Glomerular endothelial cell (primary cell): ENCODE measurements at places on chromosomes 3 and 15.

DNA sequence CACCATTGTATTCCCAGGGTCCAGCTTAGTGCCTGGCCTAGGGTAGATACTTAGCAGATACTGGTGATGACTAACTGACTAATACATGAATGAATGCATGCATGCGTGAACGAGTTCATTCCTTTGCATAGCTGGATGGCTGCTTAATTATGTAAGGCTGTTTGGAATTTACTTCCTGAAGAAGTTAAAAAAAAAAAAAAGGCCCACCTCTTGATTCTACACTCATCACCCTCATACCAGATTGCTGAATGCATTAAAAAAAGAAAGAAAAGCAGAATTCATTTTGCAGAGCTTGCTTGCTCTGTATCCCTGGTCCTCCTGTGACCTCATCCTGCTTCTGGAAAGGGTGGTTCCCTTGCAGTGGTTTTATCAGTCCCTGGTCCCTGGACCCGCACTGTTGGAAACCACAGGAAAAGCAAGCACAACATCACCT, 277.6 kb upstream of the CFAP20DC start:
- DNase-seq: no peak

DNA sequence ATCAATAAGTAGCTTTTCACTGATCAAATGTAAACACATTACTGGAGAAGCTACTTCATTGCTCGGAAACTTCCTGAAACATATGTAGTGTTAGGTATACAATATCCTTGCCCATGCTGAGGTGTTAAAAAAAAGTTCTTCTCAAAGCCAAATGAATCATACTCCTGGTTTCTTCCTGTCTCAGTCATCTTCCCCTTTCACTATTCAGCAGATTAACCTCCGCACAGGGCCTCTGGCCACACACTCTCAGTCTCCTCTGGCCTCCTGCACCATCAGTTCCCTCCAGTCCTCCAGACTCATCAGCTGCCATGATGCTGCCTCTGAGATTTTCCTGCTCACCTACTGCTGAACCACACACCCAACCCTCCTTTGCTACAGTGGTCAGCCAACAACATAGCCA, 70.5 kb upstream of the BOC start:
- no peak for DNase-seq

- DNase-seq: no peak
Observed at GRCh38 chr3:102030661-102031060, 181.3 kb downstream of the NFKBIZ start.

- DNase-seq: peak; percentile 37
Observed at GRCh38 chr3:190811775-190812480, 50.6 kb downstream of the GMNC start.

DNA sequence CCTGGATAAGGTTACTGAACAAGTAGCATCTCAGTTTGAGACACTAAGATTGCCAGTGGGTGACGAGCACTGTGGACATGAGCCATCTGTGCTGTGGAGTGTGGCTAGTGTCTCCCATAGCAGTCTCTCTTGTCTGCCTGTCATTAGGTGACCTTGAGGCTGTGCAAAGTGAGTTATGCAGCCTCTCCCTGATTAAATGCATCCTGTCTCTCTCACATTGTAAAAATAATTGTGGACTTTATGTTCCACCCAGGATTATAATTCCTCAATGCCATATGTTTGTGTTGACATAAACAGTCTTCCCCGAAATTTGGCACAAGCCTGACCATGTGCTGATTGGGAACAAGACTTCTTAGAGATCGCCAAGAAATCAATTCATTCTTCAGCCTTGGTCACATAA, 168.9 kb downstream of the MYRIP start:
- DNase-seq: no peak

DNA sequence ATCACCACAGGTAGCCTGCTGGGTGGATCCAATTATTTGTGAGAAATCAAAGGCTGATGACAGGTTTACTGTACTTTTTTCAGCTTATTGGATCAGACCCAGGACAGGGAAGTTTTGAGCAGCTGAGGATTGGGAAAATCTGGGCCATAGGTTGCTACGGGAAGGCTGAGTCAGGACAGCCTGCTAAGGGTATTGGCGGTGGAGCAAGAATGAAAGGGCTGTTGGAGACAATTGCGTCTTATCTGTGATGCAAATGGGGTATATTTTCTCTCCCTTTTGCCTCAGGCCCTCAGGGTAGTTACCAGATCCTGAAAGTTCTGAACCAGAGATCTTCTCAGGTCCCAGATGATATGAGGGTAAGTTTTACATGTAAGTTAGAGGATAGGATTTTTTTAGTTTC, 317.7 kb downstream of the EDEM1 start:
- DNase-seq: no peak

DNA sequence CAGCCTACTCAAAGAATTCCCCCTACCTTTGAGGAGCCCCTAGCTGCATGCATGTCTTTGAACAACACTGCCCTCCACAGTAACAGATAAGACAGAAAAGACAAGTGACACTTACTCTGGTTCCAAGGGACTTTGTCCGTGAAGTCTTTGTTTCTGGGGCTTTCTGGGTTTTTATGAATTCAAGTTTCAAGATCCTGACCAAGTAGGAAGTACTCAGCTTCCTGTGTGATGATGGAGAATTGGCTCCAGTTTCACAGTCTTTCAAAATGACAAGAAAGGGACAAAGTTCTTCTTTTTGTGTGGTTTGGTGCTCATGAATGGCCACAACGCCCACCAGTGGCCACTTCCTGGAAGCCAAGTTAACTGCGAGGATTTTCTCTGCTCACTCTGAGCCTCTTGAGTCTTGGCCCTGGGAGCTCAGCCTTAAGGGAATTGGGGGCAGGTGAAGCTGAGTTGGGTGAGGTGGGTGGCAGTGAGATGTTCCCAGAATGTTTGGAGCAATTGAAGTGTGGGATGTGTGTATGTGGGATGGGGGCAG, at the start of gene CCR1:
CCR1 (minus strand) TSS at position 147 of the 538 bp plus-strand sequence. CDS start 4,000 bp downstream, outside the sequence.
- DNase-seq: no peak

- no peak for DNase-seq
Observed at GRCh38 chr3:30553641-30554316, 52.6 kb upstream of the TGFBR2 start.

- no peak for DNase-seq
Observed at GRCh38 chr3:80018375-80018774, 250.6 kb upstream of the ROBO1 start.

GRCh38 chr15:89587955-89588354, 12.7 kb downstream of the TICRR start:
- no peak for DNase-seq

GRCh38 chr15:99092554-99093172, 12.2 kb upstream of the SYNM start:
- DNase-seq: no peak

- no peak for DNase-seq
Observed at GRCh38 chr3:156781310-156782230, 44.6 kb upstream of the LEKR1 start.

GRCh38 chr15:28271697-28272260, 50.2 kb downstream of the HERC2 start:
- no peak for DNase-seq

GRCh38 chr3:182722907-182723306, 70.4 kb upstream of the ATP11B start:
- DNase-seq: no peak

DNA sequence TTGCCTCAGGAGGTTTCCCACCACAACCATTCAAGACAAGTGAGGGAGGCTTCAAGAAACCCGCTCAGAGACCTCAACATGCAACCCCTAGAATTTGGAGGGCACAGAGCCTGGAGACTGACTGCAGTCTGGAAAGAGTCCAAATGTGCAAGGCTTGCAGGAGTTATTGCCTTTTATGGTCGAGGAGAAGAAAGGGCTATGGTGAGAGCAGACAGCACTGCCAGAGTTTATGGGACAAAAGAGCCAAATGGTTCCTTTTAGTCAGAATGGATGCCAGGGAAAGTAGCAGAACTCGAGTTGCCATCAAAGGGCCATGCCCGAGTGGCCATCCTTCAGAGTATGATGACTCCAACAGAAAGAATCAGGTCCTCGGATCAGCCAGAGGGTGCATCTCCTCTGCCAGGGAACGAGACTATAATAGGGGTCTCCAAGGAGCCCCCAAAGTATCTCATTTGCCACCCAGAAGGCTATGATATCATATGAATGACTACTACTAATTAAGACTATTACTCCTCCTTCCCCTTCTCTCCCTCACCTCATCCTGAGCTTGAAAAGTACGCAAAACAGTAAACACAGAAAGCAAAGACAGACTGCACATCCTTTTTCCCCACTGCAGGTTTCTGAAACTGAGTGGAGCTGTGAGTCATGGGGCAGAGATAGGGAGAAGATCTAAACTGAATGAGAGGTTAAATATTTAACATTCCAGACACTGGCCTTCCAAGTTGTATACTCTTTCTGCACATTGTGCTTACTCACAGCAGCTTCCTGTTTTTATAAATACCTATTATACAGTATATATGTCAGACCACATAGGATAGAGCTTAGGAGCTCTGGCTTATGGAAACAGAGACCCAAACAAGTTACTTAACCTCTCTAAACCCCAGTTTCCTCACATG, 33.9 kb upstream of the TMCO5A start:
- DNase-seq: peak; percentile 34

GRCh38 chr15:95995375-95996168, 334.9 kb upstream of the NR2F2 start:
- DNase-seq: no peak

DNA sequence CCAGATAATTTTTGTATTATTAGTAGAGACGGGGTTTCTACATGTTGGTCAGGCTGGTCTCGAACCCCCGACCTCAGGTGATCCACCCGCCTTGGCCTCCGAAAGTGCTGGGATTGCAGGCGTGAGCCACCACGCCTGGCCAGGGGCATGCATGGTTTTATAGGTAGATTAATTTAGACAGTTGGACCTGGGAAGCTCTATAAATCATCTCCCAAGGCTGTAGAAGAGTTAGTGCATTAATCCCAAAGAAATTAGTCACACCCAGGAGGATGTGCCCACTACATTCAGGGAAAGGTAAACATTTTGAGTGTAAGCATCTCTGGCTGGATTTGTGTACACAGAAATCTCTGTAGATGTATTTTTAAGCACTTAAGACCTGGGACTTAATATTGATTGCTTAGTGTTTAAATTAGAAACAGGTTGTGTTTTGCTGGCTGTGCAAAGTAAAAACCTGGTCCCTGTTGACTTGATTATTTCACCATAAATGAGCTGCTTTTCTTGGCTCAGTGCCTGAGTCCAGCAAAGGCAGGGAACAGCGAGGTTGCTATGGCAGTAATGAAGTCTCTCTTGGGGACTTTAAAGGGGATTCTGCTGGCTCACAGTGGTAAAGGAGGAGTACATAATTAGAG, 19.2 kb downstream of the EXOSC7 start:
- DNase-seq: no peak

DNA sequence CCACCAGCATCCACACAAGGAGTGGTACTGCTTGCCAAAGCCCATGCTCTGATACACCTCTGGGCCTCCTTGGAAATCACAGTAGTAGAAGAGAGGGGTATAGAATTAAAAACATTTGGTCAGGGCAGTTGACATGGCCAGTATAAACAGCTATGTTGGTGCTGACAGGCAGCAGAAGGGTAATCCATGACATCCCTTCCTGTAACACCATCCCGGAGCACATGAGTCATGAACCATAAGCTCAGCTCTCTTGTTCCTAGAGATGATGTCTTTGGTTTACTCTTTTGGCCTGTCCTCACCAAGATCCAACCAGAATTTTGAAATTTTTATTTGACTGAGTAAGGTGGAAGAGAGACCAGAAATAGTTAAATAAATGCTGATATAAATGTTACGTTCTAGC, 132.6 kb upstream of the CTDSPL start:
- DNase-seq: no peak

GRCh38 chr3:187125319-187126031, 13.8 kb downstream of the RPL39L start:
- no peak for DNase-seq

- no peak for DNase-seq
Observed at GRCh38 chr3:143118630-143119008, 952 bp upstream of the CHST2 start.

GRCh38 chr3:112602217-112602838, 38.6 kb downstream of the CCDC80 start:
- DNase-seq: no peak
